AG09319 (cell line): ENCODE measurements at places on chromosomes 1 and 21.

GRCh38 chr1:15584489-15585363 lies at the start of gene AGMAT:
TSS of gene AGMAT (minus strand) at chr1:15585051. CDS start at chr1:15584967, 84 bp downstream.
- DNase-seq, result no peak

DNA sequence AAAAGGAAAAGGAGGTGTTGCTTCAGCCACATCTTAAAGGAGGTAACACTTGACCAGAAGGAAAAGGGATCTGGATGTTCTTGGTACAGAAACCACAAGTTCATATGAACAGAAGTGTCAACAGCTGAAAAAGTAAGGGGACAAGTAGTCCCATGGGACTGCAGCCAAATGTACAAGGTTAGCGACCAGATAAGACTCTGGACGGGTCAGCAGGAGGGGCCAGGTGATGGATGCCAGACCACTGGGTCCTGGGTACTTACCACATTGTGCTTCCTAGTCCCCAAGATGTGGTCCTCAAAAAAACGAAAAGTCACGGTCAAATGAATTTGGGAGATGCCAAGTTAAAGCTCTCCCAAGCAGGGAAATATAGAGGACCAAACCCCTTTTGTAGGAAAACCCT lies 16.6 kb upstream of the BMP8A start:
- DNase-seq, result no peak

DNA sequence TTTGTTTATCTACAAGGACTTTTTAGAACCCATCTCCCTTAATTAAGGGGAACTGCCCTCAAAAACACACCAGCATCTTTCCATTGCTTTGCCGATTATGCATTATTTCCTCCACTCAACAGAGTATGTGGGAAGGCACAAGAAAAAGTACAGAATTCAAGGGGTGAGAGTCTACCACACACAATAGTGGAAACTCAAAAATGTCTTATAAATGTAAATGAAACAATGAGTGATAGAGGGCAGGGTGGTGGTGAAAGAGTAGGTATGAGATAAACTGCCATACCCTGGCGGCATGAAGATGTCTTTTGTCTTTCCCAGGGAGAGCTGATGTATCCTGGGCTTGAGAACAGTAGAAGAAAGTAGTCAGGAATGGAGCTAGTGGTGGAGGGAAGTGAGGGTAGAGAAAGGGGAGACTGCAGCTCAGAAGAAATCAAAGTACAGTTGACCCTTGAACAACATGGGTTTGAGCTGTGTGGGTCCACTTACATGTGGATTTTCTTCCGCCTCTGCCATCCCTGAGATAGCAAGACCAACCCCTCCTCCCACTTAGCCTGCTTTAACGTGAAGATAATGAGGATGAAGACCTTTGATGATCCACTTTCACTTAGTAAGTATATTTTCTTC lies 24.4 kb downstream of the CD58 start:
- no peak for DNase-seq

DNA sequence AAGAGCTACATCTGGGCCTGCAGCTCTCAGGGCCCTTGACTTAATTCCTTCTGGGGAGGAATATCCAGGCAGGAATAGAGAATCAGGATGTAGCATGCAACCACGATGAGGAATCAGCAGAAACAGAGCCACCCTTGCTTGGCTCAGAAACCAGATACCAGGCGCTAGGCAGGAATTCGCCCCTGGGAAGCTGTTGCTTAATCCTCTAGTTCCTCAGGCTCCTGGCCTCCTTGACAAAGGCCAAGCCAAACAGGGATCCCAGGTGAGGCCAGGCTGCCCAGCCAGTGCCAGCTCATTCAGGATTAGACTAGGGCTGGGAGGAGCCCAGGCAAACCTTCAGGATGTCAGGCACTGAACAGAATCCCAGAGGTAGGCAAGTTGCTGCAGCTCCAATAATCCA lies 48.2 kb upstream of the IRF2BP2 start:
- DNase-seq, result no peak

DNA sequence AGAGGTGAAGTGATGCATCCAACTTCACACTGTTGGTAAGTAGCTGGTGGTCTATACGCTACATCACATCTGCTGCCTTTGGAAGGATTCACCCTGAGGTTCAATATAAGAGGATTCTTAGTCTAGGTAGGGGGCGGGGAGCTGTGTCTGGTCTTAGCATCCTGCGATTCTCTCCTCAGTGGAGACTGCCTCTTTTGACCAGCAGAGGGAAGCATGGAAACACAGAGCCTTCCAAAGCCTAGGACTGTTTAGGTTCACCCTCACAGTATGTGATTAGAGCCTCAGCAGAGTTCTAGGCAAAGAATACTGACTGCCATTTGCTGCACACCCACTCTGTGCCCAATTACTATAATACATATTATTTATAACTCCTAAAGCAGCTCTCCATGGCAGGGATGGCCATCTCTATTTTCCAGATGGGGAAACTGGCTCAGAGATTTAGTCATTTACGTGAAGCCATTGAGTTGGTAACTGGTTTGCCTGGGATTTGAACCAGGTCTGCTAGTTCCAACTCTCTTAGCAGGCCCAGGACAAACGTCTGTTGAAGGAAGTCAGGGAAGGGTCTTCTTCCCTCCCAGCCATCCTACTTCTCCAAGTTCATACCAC lies 28.9 kb upstream of the EFCAB14 start:
- DNase-seq, result no peak
